GM23248 (cell line): ENCODE measurements at places on chromosomes 12 and 14. TPM values are rescaled to one million over a fixed set of nuclear protein-coding genes. Genes with fewer than 3 reads are reported as not detected.

The NGB gene
- total RNA-seq, result not detected in 2 replicates

- DNase-seq, result no peak
Measured at GRCh38 chr12:44098786-44099185, 262.9 kb downstream of the TMEM117 start.

- DNase-seq, result peak; percentile 56
Measured at GRCh38 chr14:66403183-66403582, 83.0 kb upstream of the CCDC196 start.

DNA sequence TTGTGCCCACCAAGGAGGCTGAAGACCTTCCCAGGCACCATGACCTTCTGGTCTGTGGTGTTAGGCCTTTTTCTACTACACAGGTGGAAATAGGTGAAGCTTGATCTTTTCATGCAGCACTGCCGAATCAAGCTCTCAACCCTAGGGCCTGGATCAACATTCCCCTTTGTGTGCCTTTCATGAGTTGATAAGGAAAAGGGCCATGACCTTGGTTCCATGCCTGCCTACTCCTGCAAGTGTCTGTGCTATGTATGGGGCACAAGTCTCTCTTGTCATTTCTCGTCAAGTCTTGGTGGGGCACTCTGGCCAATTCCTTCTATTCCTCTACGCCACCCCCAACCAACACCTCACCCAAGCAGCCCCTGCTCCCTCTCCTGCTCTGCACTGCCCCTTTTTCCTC, 154.5 kb downstream of the SLC8A3 start:
- DNase-seq, result no peak

The CRIP1 gene
- total RNA-seq, result 1.8 and 12.3 TPM in 2 replicates

DNA sequence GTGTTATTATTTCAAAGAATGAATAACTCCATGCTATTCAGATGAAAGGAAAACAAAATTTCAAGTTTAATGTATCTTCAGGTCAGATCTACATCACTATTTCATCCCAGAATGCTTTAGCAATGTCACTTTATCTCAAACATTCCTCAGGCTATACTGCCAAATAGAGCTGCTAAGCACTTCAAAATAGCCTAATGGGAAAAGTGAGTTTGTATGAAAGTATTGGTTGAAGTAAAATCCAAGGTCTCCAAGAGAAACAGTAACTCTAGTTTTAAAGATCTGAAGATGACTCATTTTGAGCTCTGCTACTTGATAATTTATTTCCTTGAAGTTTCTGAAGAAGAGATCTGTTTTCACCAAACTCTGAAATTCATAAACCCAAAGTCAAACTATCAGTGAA, 466.2 kb upstream of the FOXG1 start:
- no peak for DNase-seq

- DNase-seq, result peak; percentile 34
Measured at GRCh38 chr14:70013271-70013873, 134.2 kb downstream of the SMOC1 start.

The ANKRD33 gene
- not detected in 2 replicates for total RNA-seq

DNA sequence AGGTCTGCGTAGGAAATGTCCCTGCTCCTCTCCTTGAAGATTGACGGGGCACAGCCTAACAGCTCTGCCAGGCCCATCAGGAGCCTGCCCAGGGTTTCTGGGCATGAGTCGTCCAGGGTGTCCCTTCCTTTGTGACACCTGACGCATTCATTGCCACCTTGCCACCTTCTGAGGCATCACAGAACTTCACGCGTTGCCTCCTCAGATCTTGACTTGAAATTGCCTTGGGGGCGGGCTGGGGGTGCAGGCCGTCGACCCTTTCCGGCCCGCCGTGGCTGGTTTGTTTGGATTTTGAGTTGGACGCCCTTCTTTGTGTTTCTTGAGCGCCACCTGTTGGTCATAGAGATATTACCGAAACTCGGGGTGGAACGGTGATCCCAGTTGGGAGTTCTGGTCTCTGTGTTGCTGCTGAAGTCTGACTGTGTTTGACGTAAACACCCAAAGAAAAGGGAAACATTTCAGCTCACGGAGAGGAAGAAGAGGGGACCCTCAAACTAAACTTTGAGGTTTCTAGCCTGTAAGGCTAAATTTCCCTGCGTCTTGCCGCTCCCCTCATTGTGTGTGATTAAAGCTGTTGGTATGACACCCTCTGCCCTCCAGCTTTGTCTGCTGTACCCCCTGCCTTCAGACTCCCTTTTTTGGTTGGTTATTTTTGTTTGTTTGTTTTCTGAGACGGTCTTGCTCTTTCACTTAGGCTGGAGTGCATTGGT, 44.6 kb downstream of the MLXIP start:
- DNase-seq, result peak; percentile 76

DNA sequence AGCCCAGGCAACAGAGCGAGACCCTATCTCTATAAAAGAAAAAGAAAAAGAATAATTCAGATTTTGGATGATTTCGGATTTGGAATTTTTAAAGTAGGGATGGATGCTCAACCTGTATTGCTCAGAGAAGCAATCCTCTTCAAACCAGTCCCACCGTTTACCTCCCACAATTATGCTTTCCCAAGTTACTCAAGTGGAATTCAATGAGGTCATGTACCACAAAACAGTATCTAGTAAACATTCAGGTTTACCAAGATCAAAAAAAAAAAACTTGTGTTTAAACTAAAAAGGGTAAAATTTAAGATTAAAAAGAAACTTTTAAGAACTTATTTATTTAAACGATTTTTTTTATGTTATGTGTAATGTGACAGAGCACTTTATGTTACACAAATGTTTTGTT, 2.5 kb downstream of the KDM5A start:
- DNase-seq, result peak; percentile 64

DNA sequence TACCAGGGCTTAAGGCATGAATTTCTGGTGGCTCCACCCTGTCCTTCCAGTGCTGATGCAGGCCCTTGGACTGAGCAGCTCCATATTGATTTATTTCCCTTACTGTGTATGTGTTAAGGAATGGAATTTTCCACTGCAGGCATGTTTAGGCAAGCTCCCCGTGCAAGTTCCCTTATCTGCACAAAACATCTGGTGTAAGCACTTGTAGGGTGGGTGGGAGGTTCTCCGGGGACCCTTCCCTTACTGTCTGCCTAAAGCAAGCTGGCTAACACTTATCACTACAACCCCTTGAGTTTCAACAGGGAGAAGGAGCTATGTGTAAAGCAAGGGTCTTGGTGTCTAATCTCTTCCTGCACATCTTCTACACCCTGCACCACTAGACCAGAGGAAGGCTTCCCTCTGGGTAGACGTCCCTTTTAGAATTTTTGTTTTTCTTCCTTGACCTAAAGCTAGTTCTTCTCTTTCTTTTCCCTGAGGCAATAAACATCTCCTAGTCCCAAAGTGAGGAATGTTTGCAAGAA, 22.0 kb upstream of the DRAM1 start:
- peak; percentile 38 for DNase-seq

DNA sequence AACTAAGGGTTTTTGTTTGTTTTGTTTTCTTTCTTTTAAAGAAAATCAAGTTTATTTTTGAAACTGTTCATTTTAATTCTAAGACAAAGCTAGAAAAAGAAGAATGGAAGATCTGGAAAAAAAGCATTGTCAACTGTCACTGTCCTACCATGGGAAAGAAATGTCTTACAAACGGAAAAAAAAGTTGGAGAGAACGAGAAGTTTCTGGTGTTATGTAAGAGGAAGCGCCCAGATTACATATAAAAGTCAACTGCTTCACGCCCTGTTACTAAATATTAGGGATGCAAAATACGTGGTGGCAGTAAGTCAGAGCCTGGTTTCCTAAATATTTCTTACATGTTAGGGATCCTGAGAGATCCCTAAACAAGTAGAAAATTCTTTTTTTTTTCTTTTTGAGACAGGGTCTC, 14.3 kb upstream of the FBXL14 start:
- DNase-seq, result peak; percentile 63

GRCh38 chr12:7344833-7345606, 41.1 kb downstream of the ACSM4 start:
- DNase-seq, result no peak

DNA sequence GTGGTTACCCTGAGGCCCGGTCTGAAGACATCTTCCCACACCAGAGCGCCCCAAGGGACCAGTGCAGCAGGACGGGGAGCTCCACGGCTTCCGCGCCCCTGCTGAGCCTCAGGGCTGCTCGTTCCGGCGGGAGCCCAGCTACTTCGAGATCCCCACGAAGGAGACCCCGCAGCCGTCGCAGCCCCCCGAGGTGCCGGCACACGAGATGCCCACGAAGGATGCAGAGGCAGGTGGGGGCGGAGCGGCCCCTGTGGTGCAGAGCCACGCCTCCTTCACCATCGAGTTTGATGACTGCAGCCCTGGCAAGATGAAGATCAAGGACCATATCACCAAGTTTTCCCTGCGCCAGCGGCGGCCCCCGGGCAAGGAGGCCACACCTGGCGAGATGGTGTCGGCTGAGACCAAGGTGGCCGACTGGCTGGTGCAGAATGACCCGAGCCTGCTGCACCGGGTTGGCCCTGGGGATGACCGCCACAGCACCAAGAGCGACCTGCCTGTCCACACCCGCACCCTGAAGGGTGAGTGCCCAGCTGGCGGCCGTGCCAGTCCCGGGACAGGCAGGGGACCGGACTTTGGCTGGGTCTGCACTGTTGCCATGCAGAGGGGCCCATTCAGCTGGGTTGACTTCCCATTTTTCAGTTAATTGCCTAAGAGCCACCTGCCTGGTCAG, 18.1 kb downstream of the CEP170B start:
- DNase-seq, result no peak

DNA sequence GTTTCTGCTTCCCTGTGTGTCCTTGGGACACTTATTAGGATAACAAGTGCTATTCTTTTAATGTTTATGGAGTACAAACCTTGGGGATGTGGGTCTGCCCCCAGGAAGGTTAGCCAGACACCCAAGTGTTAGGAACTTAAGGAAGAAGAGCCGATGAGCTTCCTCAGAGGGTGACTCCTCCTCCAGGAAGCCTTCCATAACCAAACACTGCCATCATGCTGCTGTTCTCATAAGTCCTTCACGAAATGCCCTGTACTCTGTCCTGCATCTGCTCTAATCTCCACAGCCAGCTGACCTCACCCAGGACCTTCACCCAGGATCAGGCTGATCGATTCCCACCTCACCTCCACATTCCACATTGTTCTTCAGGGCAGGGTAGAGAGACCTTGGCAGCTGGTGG, 1.2 kb upstream of the KRT85 start:
- no peak for DNase-seq

DNA sequence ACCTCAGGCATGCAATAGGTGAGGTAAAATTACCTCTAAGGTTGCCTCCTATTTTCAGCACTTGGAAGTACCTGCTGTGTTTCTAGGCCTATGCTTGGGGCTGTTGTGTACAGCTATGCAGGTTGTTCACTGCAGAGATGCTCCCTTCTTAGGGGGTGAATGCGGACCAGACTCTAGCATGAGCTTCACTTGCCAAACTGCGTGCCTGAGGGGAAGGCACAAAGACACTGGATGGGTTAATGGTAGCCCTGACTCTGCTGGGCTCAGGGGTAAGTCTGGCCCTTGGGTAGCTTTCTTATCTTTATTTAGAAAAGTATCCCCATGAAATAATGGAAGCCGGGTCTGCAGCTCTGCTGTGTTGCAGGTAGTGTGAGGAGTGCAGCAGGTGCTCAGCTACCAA, 35.7 kb downstream of the B4GALNT3 start:
- DNase-seq, result no peak

DNA sequence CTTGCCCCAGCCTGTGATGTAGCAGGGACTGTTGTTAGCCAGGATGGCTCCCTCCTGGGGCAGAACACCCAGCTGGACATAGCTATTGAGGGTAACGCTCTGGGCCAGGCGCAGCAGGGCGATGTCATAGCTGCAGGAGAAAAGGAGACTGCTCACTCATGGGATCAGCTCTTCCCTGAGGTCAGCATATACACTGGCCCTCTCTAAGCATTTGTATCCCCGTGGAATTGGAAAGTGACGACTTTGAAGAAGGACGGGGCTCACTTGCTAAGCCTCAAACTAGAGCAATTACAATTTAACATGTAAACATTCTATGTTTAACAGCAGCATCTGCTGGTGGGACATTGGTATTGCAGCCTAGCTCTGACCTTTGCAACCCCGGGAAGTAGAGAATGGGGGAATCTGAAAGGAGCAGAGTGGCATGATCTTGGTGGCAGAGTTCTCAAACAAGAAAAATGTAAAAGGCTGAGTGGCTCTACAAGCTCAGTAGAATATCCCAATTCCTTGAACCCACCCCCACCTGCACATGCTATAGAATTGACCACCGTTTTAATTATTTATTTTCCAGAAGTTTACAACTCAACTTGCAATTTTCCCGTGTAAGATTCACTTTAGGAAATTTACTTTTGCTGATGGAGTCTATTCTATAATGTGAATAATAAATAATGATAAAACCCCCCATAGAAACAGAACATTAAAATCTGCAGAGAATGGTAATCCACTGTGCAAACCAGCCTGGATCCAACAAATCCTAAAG, 5.0 kb downstream of the CELA1 start:
- DNase-seq, result peak; percentile 77

DNA sequence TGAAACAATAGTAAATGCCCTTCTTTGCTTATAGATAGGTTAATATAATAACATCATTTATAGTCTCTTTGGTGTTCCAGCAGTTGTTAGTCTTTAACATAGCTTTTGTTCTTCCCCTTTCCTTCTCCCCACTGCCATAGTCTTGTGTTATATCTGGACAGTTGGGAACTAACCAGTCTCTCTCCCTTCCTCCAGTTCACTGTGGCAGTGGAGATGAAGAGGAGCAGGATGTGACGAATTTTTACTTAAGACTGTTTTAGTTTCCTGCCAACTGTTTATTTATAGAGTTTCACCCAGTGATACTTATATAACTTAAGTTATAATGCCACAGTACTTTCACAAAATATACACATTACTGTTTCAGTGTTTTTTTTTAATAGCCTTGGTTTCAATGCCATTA, 277.4 kb downstream of the PDZRN4 start:
- DNase-seq, result no peak

- DNase-seq, result peak; percentile 34
Measured at GRCh38 chr14:70020352-70021170, 141.3 kb downstream of the SMOC1 start.

GRCh38 chr12:12521044-12521485, 41.6 kb downstream of the DUSP16 start:
- DNase-seq, result no peak

The HOXC12 gene
- total RNA-seq, result not detected in 2 replicates

- DNase-seq, result peak; percentile 47
Measured at GRCh38 chr14:85587151-85587711, 57.3 kb downstream of the FLRT2 start.

The COCH gene
- 2.7 TPM in 1 of 2 replicates, not detected in the other for total RNA-seq
